ENCODE measurements at places on chromosomes 3 and 15.

GRCh38 chr3:106255870-106256248 lies 387.0 kb upstream of the CBLB start:
- DNase-seq, result no peak

GRCh38 chr15:32869776-32870175 lies 152.0 kb downstream of the GREM1 start:
- no peak for DNase-seq

GRCh38 chr15:30953183-30953582 lies 38.2 kb downstream of the MTMR10 start:
- no peak for DNase-seq

- no peak for DNase-seq
These were observed 217.3 kb downstream of the SUCLG2 start for GRCh38 chr3:67437090-67437489.

- no peak for DNase-seq
These were observed 7.8 kb upstream of the NANOGP8 start for GRCh38 chr15:35092846-35093245.

GRCh38 chr3:157063926-157064325 lies 96.0 kb downstream of the CCNL1 start:
- DNase-seq, result no peak

DNA sequence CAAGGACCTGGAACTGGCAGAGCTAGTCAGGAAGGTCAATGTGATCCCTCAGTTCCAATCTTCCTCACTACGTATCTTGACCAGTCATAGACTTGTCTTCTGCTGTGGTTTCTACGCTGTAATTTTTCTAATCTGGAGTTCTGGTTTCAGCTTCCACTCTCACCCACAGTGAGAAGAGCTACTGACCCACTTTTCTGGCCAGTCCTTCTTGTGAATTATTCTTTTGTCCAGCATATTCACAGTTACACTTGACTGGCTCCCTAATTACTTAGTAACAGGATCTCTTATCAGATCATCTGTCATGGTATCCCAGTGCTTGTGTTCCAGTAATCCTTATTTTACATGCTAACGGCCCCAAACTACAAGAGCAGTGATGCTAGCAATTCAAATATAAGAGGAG lies 72.4 kb upstream of the MME start:
- DNase-seq, result no peak

DNA sequence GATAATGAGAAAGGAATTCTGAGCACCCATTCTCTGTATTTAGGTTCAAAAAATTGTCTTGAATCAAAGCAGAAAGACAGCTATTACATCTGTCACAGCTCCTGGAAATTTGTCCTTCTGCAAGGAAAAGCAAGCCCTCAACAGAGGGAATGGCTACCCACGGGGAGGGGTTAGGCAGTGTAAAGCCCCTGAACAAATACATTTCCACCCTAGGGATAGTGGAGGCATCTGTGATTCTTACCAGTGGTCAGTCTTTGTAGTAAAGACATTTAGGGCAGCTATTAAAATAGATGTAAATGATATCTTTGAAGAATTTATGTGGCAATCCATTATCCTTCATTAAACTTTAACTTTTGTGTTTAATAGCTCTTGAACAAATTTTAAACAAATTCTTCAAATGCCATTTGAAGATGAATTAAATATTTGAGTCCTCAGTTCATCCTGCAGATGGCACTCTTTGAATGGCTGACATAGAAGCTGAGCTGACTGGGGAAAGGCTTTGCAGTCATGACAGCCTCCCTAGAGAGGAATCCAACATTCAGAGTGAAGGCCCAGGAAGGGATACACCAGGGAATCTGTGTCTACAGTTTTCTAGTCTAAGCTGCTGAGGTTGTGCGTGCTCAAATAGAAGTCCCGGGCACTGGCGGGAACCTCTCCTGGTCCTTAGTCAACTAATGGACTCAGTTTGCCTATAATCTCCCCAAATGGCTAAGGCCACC lies 359.7 kb upstream of the ROPN1 start:
- DNase-seq, result no peak

DNA sequence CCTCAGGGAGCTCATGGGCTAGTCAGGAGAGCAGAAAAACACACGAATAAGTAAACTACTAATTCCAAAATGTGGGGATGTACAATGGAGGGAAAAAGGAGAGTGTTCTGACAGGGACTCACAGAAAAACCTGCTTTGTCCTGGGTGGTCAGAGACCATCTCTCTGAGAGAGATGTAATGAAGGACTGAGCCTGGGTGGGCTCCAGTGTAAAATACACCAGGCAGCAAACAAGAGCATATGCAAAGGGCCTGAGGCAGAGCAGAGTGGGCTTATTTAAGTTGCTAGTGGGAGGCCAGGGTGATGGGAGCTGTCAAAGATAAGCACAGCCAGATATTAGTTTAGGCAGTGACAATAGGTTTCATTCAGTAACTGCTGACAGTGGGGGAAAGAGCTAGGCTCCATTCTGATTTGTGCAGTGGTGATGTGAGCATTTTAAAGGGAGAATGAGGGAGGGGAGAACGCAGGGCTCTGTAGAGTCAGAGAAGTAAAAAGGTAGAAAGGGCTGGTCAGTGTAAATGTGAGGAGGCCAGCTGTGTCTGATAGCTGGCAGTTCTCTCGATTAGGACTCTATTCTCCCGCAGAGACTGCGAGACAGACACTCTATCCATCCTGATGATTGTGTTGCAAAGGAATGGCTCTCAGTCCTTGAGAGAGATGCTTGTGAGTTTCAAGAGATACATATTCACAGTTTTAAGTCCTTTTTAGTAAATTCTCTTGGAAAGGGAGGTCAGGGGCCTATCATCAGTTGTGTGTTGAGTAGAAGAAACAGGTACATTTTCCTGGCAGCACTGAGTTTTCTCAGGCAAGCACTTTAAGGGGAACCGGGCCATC lies 3.5 kb downstream of the TF start:
- no peak for DNase-seq

DNA sequence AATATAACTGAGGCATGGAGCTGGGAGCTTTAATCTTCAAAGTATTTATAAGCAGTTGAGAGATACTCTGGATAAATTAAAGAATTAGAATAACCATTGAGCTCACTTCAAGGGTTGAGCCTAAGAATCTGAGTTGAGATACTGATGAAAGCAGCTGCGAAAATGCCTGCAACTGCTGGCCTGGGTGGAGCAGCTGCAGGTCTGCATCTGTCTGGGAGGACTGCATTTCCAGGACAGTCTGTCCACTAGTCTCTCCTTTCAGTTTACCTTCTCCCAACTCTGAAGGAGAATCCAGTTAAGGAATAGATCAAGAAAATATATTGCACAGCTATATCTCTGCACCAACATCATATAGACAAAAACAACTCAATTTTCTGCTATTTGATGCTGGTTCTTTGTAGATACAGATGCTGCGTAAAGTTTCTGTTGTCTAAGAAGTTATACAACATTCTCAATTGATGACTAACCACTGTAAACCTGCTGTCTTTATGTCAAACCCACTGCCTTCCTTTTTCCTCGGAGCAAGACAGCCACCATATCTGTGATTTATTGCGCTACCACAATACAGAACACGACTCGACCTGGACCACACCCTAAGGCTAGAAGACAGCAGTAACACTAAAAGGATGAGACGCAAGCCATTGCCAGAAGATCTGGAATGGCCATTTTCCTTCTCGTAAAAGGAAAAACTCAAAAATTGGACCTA lies 245.1 kb downstream of the MAGI1 start:
- DNase-seq, result no peak

GRCh38 chr15:82532383-82532990 lies 7.8 kb downstream of the RPS17 start:
- DNase-seq, result no peak

GRCh38 chr3:32457971-32458471 lies 44.6 kb downstream of the CMTM6 start:
- no peak for DNase-seq

DNA sequence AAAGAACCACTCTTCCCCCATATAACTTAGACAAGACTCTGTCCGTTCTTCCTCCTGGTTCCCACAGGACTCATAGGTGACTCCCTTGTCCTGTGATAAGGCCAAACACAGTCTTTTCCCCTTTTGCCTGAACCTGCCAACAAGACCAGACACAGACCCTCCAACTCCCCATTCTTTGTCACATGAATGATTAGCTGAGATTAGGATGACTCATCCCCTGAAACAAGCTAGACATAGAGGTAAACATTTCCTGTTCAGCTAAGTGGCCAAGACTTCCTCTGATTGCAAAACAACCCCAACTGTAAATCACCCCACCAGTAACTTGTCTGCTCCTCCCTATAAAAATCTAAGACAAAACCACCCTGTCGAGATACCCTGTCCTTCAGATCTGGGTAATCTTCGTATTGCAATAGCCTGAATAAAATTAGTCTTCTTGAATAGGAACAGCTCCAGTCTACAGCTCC lies 11.4 kb upstream of the HTR3E start:
- DNase-seq, result no peak

GRCh38 chr3:193270451-193270850 lies 29.4 kb downstream of the PLAAT1 start:
- DNase-seq, result no peak

- no peak for DNase-seq
These were observed 20.5 kb downstream of the TM4SF4 start for GRCh38 chr3:149494759-149495580.

DNA sequence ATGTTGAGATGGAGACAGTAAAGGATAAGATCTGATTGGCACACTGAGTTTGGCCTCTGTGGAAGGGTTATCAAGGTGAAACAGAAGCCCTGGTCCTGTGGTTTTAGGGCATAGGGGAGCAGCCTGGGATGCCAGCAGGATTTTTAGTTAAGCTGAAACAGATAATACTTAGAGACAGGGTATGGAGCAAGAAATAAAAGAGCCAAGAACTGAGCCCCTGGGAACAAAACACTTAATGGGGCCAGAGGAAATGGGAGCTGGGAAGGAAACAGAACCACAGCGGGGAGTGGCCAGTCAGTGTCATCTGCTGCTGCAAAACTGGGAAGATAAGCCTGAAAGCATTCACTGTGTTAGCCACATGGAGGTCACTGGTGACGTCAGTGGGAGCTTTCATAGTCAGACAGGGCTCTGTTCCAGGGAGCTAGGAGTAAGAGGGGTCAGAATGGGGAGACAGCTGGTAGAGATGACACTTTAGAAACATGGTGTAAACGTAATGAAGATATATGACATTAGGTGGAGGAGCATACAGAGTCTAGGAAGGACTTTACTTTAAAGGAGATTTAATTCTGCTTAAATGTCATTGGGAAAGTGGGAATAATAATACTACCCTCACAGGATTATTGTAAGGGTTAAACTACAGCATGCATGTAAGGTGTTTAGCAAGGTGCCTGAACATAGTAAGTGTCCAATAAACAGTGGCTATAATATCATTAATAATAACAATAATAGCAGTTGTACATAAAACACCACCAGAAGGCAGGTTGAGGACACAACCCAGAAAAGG lies 172.7 kb upstream of the CTNNB1 start:
- no peak for DNase-seq

- no peak for DNase-seq
These were observed 22.1 kb upstream of the POLG start for GRCh38 chr15:89356634-89357298.

DNA sequence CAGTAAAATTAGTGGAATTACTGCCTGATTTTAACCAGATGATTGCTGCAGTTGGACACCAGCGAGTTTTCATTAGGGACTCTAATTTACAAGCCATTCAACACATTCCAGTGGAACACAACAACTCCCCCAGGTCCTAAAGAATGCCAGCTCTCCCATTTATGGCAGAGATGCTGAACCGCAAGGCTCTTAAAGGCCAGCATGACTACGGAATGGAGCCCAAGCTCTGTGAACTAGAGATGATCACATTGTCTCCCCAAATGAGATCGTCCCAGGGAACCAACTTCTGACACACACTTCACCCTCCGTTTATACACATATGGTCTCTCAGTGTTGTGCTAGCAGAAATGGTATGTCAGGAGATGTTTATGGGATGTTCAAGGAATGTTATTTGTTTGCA lies 446.2 kb upstream of the NR2F2 start:
- no peak for DNase-seq

DNA sequence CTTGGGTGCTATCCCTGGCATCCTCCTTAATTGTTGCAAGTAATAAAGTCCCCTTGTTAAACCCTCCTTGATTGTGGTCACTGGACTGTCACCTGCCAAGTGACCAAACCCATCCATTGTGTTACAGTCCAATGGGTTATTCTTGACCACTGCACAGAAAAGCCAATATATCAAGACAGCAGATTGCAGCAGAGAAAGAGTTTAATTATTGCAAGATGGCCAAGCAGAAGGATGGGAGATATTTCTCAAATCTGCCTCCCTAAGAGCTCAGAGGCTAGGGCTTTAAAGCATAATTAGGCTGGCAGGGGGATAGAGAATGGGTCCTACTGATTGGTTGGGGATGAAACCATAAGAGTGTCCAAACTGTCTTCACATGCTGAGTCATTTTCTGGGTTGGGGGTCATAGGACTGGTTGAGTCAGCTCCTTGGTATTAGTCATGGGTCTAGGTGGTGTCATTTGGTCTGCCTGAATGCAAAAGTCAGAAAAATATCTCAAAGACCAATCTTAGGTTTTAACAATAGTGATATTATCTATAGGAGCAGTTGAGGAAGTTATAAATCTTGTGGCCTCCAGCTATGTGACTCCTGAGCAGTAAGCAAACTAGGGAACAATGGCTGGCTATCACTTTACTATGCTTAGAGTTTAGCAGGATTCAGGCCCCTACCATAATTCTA lies 19.1 kb upstream of the XYLB start:
- DNase-seq, result no peak

DNA sequence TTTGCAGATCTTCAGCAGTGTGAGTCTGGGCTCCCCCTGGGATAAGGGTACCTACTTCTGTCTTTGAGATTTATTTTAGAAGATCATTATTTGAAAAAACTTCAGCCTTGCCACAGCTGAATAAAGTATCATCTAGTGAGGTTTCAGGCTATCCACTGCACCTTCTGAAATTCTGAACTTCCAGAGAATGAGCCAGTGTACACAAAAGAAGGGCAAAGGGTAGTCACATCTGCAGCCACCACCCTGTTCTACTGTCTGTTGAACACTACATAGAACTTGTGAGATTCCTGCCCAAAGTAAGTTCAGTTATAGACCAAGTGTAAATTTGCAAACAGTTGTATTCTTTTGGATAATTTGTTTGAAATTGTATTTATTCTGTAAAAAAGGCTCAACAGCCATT lies 38.0 kb upstream of the PTPN23 start:
- no peak for DNase-seq

DNA sequence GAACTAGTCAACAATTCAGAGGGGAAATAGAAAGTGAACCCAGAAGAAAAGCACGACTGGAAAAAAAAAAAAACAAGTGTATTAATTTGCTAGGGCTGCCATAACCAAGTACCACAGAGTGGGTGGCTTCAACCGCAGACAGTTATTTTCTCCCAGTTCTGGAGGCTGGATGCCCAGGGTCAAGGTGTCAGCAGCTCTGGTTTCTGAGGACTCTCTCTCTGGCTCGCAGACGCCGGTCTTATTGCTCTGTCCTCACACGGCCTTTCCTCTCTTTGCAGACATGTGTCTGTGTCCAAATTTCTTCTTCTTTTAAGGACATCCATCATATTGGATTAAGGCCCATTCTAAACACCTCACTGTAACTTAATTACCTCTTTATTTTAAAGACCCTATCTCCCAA lies 291.8 kb downstream of the XXYLT1 start:
- DNase-seq, result no peak

DNA sequence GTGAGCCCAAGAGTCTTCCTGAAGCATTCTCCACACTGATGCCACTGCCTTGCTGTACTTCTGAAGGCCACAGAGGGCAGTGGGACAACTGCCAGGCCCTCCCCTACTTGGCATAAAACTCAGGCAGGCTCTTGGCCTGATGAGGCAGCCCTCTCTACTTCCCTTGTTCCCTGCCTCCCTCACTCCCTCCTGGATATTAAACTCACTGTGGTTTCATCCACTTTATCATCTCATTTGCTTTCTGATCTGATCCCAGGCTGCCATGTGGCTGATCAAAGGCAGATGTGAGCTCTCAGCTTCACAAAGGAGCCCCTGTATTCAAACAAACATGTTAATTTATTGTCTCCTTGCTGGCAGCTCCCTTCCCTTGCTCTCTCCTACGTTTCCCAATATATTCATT lies 533.5 kb downstream of the IGSF11 start:
- no peak for DNase-seq
